ENCODE measurements at places on chromosomes 7 and 10. TPM values are rescaled to one million over a fixed set of nuclear protein-coding genes. Genes with fewer than 3 reads are reported as not detected.

DNA sequence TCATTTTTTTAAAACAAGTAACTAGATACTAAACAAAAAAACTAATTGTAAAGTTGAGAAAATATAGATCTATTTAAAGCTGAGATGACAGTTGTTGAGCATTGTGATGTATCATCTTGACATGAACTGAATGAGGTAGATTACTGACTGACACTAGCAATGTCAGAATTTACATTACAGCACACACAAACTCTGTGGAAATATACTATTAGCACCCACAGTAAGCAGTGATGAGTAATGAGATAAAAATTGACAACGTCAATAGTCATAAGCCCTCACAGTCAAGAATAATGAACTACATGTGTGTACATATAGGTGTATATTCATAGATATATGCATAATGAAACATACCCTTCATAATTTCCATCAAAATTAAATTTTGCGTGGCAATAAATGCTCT lies 368.4 kb downstream of the TFEC start:
- no peak for DNase-seq

DNA sequence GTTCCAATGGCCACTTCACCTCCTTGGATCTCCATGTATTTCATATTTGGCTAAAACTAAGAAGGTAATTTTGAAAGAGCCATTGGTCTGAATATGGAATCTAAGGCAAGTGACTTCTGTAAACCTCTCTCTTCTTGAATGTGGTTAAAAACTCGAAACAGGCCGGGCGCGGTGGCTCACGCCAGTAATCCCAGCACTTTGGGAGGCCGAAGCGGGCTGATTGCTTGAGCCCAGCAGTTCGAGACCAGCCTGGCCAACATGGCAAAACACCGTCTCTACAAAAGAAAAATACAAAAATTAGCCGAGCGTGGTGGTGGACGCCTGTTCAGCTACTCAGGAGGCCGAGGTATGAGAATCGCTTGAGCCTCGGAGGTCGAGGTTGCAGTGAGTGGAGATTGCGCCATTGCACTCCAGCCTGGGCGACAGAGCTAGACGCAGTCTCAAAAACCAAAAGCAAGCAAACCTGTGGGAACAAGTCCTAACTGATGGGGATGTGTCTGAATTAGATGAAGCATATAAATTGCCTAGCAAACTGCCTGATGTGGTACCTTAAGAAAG lies 2.2 kb downstream of the LANCL2 start:
- no peak for DNase-seq

- no peak for DNase-seq
Measured at GRCh38 chr7:142485617-142486226, 227.9 kb upstream of the PRSS58 start.

- DNase-seq: no peak
Measured at GRCh38 chr10:83516788-83517187, 622.5 kb upstream of the GHITM start.

- no peak for DNase-seq
Measured at GRCh38 chr10:807958-808353, 118.5 kb upstream of the DIP2C start.

- no peak for DNase-seq
Measured at GRCh38 chr10:120582753-120583152, 125.7 kb downstream of the PLPP4 start.

DNA sequence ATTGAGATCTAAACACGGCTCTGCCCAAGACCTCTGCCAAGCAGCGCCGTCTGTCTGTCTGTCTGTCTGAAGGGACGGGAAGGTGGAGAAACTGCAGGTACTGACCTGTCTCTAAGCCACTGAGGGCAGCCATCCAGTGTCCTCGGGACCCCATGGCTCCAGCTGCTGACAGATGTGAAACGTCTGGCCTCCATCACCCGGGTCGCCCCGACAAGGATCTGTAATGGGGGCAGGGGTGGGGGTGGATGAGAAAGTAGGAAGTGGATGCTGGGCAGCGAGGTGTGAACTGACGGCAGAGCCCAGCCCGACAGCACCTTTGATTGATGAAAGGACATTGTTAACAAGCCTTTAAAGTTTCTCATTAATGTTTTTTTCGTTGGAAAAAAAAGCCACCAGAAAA lies 193.1 kb downstream of the EBF3 start:
- no peak for DNase-seq

GRCh38 chr10:43264344-43264964 lies 2.4 kb downstream of the RASGEF1A start:
- DNase-seq: no peak

GRCh38 chr10:7337431-7338171 lies 73.2 kb downstream of the SFMBT2 start:
- no peak for DNase-seq

GRCh38 chr7:70807650-70808049 lies 324.3 kb upstream of the GALNT17 start:
- no peak for DNase-seq

DNA sequence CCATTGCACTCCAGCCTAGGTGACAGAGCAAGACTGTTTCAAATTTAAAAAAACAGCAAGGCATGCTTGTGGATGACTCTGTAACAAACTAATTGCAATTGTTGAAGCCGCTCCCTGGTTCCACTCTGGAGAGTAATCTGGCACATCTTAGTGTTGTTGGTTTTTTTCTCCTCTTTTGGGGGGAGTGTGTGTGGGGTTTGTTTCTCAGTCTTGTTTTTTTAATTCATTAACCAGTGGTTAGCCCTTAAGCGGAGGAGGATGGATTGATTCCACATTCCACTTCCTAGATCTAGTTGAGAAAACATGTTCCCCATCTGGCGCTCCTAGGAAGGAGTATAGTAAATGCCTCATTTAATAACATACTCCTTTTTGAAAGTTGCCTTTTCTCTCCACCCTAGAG lies 8.6 kb upstream of the ZNF713 start:
- no peak for DNase-seq

DNA sequence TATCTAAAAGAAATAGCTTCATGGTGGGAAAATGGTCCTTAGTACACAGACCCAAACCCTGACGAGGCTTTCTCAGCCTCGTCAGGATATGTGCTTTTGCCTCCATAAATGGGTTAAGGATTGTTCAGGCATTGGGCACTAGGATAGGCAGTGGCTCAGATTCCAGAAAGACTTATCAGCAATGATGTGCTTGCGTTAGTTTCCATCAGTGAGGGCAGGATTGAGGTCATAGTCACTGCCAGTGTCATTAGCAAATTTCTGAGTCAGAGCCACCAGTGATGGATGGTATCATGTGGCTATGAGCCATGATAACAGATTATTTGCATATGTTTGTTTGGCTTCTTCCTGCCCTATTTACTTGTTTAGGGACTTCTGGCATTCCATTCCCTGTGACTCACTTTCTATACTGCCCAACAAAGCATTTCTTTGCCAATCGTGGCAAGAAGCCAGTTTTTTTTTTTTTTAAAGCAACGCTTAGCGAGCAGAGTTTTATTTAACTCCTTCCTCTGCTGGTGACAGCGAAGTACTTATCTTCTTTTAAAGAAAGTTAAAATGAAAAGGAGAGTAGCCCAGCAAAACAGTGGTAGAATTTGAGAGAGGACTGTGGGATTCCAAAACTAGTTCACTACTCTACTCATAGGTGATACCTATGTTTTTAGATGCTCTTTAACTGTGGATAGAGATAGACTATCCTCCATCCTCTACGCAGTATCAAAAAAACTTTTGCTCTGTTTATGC lies 44.4 kb downstream of the MYPN start:
- DNase-seq: no peak

DNA sequence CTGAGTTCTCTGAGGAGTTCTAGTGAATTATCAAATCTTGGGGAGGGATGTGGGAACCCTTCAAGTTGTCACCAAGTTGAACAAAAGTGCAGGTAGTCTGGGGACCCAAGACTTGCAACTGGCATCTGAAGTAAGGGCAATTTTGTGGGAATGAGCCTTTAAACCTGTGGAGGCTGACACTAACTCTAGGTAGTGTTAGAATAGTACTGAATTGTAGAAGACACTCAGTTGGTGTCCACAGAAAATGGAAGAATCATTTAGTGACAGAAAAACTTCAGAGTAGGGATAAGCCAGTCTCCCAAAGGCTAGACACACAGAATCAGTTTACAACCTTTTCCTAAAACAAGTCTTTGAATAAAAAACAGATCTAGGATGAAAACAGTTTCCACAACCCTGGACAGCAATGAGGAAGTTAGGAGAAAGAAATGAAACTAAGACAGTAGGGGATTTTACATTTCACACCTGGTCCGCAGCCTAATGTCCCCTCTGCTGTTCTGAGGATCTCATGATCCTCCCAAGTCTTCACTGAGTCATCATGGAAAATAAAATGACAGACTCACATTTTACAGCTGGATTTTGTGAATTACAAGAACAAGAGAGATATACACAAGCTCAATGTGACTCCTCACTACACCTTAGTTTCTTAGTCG lies 23.0 kb upstream of the ING3 start:
- no peak for DNase-seq

FFAR4 gene
- 3.7 TPM for total RNA-seq

BAG3 gene
- total RNA-seq: 20.2 TPM

LLCFC1 gene
- not detected for total RNA-seq

SFTPD gene
- not detected for total RNA-seq

ADCYAP1R1 gene
- total RNA-seq: 9.2 TPM

Data from ovary (tissue), 10 donors.